Hair follicle dermal papilla cell (primary cell): ENCODE measurements at places on chromosomes 3 and 15. TPM values are rescaled to one million over a fixed set of nuclear protein-coding genes. Genes with fewer than 3 reads are reported as not detected.

Gene ALDH1A2
- 1.1 and 1.2 TPM in 2 replicates for total RNA-seq

Gene ADAMTS7
- 11.7 and 13.6 TPM in 2 replicates for total RNA-seq

Gene PIAS1
- total RNA-seq, result 28.6 and 29.9 TPM in 2 replicates

Gene RARB
- total RNA-seq, result 23.7 and 25.8 TPM in 2 replicates

Gene GRAMD2A
- 0.32 and 0.61 TPM in 2 replicates for total RNA-seq
